ENCODE measurements at places on chromosomes 1 and 21.

GRCh38 chr21:42338729-42339715, 11.8 kb downstream of the TFF2 start:
- DNase-seq = no peak

DNA sequence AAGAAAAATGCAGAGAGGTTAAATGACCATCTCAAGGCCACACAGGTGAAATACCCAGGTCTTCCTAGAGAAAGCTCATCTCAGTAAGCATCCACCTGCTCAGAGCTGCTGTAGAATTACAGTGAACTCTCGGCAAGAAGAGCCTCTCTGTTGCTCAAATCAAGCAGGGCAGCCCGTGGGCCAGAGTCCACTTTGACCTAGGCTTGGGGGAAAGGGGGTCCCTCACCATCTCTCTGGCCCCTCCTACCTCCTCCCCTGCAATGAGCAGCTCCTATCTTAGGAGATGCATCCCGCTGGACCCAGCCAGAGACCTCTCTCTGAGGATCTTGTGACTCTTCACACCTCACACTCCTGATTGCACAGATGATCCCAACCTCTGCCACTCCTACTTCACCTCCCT, 364.7 kb downstream of the PTPRU start:
- DNase-seq = no peak

- peak; percentile 69 for DNase-seq
Observed at GRCh38 chr1:248622570-248623001, 12.3 kb downstream of the OR2T11 start.

DNA sequence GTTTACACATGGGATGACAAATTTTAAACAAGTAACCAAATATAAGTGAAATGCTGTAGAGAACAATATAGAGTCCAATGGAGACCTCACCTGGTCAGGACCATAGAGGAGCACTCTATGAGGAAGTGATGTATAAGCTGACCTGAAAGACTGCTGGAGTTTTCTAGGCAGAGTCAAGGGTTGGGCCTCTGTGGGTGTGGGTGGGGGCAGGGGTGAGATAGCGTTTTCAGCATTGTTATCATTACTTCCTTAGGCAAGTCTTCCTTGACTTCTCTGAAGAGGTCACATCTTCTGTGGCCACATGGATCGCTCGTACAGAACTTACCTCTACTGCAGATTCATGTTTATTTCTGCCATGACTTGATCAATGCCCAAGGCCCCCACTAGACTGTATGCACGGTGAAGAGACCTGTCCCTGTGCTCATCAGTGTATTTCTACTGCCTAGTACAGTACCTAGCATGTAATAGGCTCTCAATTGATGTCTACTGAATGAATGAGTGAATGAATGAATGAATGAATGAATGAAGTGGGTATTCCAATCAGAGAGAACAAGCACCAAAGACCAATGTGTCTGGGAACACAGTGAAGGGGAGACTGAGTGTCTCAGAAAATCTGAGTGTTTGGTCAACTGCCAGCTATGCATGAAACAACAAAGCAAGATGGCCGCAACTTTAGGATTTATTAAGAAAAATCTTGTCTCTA, 116.5 kb downstream of the RNF220 start:
- DNase-seq = no peak

- no peak for DNase-seq
Observed at GRCh38 chr1:156546267-156546666, 26.1 kb downstream of the IQGAP3 start.

DNA sequence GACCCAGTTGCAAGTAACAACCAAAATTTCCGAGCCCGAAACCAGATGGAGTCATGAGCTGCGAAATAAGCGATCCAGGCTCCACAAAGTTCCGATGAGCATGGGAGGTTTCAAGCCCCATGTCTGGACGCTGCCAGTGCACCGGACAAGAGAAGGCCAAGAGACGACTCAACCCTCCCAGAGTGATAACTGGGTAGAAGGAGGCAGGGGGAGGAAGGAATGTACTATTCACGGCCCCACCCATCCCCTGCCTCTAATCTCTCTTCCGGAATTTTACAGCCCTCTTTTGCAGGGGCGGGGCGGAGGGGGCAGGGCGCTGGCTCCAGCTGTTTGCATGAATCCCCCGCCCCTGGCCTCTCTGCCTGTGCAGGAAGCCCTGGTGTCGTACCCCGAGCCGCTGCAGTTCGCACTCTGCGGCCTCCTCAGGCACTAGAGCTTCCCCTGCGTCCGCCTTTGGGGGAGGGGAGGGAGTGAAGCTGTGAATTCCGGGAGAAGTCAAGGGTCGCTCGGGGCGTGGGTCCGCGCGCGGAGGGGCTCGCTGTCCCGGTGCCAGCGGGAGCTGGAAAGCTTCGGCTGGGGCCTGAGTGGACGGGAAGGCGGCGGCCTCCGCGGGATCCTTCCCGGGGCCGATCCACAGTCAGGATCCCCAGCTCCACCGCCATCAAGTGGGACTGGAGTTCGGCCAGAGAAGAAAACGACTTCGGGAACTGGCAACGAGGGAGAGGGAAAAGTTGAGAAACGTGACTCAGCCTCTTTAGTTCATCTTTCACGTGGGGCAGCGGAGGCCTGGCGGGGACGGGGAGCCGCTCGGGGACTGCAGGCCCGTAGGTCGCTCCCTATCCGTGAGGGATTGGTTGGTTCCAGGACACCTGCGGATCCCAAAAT, 6.3 kb upstream of the PTP4A2 start:
- DNase-seq = no peak

- no peak for DNase-seq
Observed at GRCh38 chr1:71861022-71861421, 421.3 kb downstream of the NEGR1 start.

DNA sequence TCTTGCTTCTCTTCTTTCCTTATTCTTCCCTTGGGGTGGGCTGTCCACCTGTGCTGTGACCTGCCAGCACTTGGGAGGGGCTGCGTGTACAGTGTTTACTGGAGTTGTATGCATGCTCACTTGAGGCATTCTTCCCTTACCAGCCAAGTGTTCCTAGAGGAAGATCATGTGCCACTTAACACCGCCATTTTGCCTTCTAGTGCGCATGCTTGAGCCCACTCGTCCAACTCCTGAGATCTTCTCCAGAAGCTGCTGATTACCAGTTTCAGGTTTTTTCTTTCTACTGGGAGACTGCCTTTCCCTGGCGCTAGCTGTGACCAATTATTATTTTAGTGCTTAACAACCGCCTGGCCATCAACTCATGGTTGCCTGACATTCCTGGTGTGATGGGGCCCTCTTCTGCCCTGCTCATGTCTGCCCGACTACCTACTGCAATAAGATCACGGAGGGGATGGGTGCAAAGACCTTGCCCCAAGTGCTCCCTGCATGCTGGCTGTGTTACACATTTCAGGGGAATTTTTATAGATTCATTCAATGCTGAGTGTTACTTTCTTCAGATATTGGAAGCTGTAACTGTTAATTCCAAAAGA, 74.2 kb upstream of the B3GALT5 start:
- no peak for DNase-seq

- DNase-seq = no peak
Observed at GRCh38 chr21:42596657-42597056, 56.8 kb upstream of the PDE9A start.

- DNase-seq = peak; percentile 52
Observed at GRCh38 chr1:5975133-5975880, 16.9 kb downstream of the NPHP4 start.

GRCh38 chr1:207901041-207901653, 9.8 kb downstream of the CD34 start:
- no peak for DNase-seq

DNA sequence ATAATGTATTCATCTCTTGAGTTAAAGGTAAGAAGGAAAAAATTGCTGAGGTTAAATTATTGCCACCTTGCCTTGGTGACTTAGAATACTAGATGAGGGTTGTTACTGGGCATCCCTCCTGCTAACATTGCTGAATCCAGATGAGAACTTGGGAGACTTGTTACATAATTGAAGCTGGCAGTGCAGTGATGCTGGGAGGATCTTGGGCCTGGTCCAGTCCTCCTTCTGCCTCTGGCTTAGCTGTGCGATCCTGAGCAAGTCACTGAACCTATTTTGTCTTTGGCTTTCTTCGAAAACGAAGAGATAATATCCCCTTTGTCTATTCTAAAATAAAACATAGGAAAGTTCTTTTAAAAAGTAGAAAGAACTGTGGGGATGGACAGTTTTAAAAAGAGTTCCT, 244.9 kb upstream of the NRIP1 start:
- no peak for DNase-seq

GRCh38 chr1:116510361-116510760, 60.5 kb downstream of the CD58 start:
- no peak for DNase-seq

GRCh38 chr1:81551946-81552345, 248.8 kb upstream of the ADGRL2 start:
- DNase-seq = no peak

DNA sequence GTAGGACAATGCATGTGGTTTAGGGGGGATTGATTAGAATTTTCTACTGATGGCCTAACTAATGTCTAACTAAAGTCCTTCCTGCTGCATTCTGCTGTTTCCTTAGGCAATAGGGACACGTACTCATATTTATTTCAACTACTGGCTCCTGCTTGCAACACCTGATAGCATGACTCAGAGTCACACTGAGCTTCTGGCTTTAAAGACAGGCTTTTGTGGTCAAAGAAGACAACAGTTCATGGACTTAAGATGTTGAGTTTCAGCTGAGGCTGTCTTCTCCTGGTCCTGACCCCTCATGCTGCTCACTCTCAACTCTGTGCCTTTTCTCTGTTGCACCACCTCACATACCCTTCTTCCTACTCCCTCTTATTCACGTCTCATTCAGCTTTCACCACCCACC, 29.1 kb upstream of the TRABD2B start:
- DNase-seq = no peak

- no peak for DNase-seq
Observed at GRCh38 chr21:40436261-40436660, 410.7 kb downstream of the DSCAM start.

DNA sequence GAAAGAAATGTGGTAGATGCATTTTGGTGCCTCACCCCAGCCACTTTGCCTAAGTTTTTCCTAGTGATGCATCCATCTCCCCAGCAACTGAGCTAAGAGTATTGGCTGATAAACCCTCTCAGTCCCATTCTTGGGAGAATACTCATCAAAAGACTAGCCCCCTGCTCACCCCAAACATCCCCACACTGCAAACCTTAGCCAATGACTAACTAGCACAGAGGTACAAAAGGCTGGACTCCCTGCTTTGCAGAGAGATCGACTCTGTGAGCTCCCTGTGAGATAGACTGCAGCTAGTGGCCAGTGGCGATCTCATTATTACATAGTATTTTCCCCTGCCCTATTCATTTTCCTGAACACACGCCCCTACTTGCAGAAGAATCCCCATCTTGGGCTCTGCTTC, 155.3 kb downstream of the HHIPL2 start:
- DNase-seq = no peak

DNA sequence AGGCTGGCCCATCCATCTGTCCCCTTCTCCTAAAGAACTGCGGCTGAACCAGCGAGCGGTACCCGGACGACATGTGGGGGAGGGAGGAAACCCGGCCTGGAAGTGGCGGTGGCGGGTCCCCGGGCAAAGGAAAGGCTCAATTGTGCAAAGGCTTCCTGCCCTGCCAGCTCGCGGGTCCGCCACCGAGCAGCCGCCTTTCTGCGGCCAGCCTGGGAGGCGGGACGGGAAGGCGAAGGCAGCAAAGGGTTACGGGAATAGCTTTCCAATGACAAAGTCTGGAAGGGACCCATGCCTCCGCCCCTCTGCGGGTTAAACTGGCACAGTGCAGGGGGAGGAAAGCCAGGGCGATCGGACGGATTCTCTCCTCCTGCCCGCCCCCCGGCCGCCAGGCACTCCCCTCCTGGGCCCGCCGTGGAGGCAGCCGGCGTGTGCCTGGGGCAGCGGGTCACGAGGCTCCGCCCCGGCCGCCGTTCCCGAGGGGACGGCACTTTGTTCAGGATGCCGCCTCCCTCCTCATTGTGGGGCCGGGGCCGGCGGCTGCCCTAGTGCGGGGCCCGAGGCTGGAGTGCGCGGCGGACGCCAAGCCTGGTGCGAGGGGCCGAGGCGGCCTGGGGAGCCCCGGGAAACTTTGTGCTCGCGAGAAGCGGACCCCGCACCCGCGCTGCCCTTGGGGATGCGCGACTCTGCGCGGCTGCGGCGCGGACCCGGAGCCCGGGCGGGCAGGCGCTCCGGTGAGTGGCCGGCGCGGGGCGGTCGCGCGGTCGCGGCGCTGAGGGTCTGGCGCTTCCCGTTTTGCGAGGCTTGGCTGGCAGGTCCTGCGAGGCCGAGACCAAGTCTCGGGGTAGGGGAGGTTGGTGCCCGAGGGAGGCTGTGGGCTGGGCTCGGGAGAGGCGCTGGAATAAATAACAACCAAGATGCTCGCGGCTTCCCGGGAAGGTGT, at the start of gene NAV1:
NAV1 (plus strand) TSS at position 516 of the 940 bp plus-strand sequence. CDS start 83,758 bp downstream, outside the sequence.
- peak; percentile 17 for DNase-seq

- no peak for DNase-seq
Observed at GRCh38 chr1:21724570-21724969, 55.4 kb upstream of the RAP1GAP start.

- no peak for DNase-seq
Observed at GRCh38 chr21:46610018-46610701, 5.3 kb upstream of the S100B start.

DNA sequence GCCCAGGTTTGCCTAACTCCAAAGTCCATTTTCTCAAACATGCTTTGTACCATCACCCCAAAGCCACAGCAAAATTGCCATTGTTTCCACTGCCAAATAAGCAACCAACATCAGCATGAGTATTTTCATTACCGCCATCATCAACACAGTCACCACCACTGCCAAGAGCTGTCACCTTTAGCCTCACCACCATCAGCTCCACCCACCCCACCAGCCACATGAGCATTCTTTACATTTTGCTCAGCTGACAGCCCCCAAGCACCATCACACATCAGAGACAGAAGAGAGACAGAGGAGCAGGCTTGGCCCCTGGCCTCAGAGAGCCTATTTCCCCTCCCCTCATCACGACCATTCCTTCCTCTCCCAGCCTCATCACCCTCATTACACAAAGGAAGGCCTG, 42.7 kb downstream of the TAS1R2 start:
- DNase-seq = no peak

DNA sequence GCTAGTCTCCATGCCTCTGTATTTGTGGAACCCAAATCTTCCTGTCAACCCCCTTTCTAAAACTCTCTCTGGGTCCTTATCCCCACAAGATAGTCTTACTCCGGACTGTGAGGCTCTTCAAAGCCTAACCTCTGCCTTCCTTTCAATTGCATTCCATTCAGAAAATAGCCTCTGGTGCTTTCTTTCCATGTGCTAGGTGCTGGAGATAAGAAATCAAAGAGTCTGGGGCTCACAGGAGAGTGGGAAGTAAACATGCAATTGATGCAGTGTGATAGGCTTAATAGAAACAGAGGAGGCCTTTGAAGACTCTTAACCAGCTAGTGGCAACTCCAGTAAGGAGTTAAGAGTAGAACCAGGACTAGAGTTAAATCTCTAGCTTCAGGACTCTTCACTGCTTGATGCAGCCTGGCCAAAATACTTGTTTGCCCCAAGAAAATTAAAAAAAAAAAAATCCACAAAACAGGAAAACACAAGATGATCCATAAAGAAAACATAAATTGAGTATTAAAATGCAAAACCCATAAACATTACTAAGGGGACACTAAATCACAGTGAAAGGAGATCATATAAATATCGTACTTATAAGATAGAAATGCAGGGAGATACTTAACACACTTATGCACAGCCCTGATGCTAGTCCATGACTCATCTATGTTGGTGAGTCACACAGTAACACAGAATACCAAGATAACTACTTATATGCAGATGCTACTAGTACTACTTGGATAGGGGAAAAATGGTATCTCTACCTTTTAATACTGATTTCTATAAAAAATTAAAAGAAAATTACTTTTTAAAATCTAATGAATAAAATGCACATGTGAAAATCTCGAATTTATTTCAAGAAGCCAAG, 341.5 kb downstream of the KCNH1 start:
- DNase-seq = no peak
